ENCODE measurements at places on chromosomes 6 and 20.

DNA sequence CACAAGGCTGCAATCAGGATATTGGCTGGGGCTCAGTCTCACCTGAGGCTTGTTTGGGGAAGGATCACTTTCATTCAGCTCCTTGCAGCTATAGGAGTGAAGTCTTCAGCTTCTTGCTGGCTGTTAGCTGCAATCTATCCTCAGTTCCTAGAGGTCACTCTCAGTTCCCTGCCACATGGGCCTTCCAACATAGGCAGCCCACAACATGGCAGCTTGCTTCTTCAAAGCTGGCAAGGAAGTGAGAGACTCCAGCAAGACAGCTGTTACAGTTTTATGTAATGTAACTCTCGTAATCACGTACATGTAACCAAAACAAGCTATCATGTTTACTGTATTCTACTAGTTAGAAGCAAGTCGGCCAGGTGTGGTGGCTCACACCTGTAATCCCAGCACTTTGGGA is 226.9 kb downstream of the CDC5L start:
- DNase-seq, result no peak

DNA sequence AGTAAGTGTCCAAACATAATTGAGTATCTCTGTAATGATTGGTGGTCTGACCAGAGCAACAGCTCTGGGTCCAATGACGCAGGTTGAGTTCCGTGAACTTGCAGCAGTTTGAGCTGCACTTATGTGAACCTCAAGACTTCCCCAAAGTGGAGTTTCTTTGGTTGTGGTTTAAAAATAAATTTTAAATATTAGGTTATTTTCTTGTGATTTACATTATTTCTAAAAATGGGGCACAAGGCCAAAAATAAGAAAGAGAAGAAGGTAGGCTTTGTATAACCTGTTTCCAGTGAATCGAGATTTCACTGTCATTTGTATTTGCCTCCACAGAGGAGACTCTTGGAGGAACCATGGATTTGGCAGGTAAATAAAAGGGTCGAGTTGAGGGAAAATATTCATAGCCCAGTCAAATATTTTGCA is 166.4 kb upstream of the ZNF217 start:
- no peak for DNase-seq

- no peak for DNase-seq
These were observed 62.5 kb downstream of the GJA1 start for GRCh38 chr6:121497970-121498375.

- no peak for DNase-seq
These were observed 29.7 kb downstream of the FYN start for GRCh38 chr6:111843347-111844147.

DNA sequence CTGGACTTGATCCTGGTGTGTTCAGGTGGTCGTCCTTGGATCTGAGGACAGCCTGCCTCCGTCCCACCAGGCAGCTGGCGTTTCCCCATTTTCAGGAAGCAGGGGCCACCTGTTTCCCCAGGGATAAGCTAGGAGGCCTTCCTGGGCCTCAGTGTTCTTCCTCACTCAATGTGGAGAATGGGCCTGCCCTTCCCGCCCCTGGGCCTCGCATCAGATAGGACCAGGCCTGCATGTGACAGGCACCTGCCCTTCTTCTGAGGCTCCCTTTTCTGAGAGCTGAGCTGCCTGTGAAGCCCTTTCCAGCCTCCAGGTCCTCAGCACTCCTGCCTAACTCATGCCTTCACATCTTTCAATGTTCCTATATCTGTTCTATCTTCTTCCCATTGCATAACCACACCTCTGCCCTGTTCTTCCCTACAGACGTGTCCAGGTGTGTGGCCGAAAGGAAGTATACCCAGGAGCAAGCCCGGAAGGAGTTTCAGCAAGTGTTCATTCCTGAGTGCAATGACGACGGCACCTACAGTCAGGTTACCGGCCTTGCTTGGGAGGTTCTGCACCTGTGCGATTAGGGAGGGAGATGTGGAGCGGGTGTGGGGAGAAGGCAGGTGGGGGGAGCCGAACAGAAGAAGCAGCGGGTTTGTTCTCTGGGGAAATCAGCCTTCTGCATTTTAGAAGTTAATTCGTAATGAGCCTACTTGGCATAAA is 85.1 kb downstream of the SMOC2 start:
- DNase-seq, result no peak

DNA sequence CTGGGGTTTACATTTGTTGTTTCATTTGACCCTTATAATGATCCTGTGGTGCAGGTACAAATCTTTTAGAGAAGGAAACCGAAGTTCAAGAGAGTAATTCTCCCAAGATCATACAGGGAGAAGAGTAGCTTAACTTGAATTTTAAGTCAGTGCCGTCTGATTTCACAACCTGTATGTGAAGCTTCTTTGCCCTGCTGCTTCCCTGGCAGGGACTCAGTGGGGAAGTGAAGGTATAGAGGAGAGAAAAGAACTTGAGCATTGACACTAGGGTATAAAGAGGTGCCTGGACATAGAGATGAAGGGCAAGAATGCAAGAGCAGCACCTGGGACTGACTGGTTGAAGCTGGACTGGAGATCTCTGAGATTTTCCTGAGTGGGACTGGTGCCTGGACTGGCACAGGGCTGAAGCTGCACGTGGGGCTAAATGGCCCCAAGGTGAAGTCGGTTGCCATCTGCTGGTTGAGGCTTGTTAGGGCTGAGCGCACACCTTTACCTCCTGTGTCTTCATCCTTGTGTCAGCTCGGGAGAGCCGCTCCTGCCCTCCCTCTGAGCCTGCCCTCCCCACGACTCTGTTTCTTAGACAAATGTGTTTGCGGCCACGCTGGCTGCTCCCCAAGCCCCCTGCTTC is 41.8 kb downstream of the FARS2 start:
- DNase-seq, result peak; percentile 60

- no peak for DNase-seq
These were observed 153.9 kb downstream of the MRPL14 start for GRCh38 chr6:43973357-43973756.

- DNase-seq, result peak; percentile 79
These were observed 881 bp downstream of the BICRAL start for GRCh38 chr6:42782689-42783176.

DNA sequence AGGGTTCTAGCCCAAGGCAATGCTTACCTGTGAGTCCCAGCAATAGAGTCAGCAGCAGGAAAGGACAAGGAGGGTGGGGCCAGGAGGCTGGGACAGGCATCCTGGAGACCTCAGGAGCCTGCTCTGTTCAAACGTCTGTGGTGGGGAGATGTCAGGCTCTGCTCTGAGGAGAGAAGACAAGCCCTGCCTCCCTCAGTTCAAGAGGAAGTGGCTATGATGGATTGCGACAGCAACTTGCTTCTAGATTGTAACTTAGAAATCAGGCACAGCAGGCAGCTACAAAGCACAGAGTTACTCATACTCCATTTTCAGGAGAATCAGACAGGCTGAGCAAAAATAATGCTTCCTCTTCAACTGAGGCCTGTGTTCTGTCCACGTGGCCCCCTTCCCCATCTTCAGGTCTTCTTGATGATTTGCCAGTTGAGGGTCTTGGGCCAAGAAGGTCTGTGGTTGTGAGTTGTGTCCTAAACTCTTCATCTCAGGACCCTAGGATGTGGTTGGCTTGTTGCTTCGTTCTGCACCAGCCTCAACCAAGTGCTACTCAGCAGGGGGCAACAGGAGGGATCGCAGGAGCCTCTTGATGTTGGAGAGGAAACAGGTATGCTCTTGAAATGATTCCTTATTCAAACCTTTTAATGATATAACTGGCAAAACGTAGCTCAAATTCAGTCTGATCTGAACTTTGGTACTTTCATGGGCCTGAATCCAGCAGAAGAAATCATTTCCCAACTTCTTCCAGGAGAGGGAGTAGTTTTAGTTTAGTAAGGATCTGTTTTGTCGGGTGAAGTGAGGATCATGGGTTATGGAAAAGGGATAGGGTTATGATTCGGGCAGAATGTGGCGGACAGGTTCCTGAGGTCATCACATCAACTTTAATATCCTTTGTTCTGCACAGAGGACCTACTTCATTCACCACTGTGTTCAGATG is 31.0 kb downstream of the SIRPB1 start:
- no peak for DNase-seq

DNA sequence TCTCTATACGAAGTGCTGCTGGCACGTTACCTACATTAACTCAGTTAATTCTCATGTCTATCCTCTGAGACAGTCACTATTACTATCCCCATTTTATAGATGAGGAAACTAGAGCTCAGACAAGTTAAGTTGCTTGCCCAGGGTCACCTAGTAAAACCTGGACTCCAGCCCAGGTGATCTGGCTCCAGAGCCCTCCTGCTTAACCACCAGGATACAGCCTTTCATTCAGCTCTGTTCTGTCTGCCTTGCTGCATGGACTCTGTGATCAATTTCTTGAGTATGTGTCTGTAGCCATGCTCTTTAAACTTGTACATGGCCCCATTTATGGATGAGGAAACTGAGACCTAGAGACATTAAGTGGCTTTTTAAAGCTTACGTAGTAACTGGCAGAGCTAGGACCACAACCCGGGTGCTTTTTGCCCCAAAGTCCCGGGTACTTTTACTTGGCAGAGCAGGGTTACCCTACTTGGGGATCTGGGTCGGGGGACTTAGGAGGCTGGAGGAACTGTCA is 4.7 kb downstream of the CDKN1A start:
- DNase-seq, result no peak

DNA sequence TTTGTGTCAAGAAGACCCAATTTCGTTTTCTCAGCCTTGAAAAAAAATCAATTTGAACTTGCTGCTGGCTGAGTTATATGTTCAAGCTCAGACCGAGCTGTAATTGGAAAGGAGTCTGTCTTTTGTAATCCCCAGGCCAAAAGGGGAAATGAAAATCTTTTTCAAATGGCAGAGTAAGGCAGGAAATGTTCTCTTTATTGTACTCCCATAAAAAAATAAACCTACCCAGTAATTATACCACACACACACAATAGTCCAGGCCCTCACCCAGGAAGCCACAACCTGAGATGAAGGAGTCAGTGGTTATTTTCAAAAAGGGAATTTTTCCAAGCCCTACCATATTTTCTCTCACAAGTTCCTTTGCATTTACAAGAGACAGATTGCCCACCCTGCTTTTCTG is 45.3 kb downstream of the CLIC5 start:
- no peak for DNase-seq

DNA sequence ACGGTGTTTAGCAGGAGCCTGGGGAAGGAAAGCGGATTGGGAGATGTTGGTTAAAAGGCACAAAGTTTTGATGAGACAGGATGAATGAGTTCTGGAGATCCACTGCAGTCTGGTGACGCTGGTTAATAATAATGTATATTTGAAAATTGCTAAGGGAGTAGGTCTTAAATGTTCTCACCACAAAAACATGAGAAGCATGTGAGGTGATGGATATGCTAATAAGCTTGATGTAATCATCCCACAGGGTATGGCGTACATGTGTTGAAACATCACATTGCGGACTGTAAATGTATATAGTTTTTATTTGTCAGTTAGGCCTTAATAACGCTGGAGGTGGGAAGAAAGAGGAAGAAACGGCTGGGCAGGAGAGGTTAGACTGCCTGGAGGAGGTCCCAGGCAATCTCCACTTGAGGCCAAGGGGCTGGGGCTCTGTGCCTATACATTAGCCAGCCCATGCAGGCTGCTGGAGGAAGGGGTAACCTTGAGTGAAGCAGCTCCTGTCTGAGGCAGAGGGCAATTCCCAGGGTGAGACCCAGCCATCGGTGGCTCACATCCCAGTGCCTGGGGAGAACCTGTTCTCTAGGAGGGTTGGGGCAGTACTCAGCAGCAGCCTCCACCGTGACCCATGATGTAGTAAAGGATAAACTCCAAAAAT is 188.2 kb upstream of the QKI start:
- DNase-seq, result no peak

- no peak for DNase-seq
These were observed 9.2 kb downstream of the GTSF1L start for GRCh38 chr20:43717616-43717995.

- no peak for DNase-seq
These were observed 183.8 kb upstream of the TCF21 start for GRCh38 chr6:133705066-133705465.

DNA sequence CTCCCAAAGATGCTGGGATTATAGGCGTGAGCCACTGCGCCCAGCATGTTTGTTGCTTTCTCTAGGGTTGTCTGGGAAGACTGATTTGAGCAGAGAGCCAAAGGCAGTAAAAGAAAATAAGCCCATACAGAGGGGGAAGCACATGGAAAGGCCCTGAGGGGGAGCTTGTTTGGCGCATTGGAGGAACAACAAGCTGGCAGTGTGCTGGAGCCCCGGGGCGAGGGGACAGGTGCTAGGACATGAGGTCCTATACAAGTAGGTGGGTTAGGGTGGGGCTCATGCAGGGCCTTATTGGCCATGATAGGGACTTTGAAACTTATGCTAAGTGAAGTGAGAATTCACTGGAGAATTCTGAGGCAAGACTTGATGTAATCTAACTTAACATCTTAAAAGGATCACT is 35.3 kb downstream of the CD109 start:
- no peak for DNase-seq

DNA sequence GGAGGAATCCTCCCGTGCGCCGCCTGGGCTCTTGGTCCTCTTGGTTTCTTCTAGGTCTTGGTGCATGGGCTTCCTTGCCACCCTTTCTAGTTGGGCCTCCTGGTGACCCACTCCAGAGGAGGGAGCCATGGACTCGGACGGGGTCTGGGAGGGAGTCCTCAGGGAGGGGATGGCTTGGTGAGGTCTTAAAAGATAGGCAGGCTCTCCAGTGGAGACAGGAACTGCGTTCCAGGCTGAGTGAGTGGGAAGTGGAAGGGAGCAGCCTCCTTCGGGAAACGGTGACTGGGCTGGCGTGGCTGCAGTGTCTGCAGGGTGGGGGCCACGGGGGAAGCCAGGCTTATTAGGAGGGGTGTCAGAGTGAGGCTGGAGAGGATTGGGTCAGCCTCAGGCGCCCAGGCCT is 152.8 kb downstream of the GRM4 start:
- no peak for DNase-seq

DNA sequence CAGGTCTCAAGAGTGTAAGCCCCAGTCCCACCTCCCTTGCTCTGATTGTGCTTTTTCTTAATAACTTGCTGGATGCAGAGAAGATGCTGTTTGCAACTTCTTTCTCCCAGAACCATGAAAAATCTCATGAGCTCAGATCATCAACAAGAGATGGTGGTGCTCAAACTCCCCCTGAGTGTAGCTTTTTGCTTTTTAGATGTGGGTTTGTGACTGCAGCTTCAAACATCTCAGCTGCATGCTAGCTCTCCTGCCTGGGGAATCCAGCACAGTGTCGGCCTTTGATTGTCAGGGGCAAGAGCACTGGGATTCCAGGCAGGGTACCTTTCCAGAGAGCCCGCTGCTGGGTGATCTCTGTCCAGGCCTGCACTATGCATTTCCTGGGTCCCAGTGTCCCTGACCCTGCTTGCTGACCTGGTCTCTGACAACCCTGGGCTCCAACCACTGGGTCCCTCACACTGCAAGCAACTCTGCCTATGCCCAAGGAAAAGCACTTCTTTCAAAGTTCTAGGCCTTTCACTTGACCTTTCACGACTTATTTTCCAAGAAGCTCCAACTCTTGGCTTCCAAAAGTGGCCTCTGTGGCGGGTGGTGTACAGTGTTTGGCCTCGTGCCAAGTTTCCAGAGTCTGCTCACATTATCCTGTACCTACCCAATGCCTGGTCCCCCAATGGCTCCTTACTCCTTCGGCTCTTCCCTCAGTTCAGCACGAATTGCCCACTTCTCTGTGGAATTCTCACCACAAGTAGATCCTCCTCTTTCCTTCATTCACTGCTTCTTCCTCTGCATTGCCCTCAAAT is 69.7 kb upstream of the LY86 start:
- DNase-seq, result no peak

- DNase-seq, result no peak
These were observed 83.5 kb downstream of the TRERF1 start for GRCh38 chr6:42368181-42368580.

- peak; percentile 53 for DNase-seq
These were observed 142.5 kb upstream of the FERMT1 start for GRCh38 chr20:6265204-6265904.

- peak; percentile 52 for DNase-seq
These were observed 35.0 kb downstream of the CDC5L start for GRCh38 chr6:44422531-44422930.

GRCh38 chr20:41304002-41304401 is 13.5 kb downstream of the ZHX3 start:
- no peak for DNase-seq

Measured in ACHN (cell line).